Activated gamma-delta T cell treated with Interleukin-2 at 50 U/mL for 16 hours (primary cell): ENCODE measurements at places on chromosomes 1 and 21.

DNA sequence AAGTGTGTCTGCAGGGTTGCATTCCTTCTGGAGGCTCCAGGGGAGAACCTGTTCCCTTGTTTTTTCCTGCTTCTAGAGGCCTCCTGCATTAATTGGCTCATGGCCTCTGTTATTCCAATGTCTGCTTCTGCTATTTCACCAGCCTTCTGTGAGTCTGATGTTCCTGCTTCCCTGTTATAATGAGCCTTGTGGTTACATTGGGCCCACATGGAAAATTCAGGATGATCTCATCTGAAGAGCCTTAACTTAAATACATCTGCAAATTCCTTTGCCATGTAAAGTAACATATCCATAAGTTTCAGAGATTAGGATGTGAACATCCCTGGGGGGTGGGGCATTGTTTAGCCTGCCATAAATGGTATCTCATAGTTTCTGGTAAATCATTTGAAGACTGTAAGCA, 181.1 kb downstream of the RWDD3 start:
- DNase-seq = no peak

DNA sequence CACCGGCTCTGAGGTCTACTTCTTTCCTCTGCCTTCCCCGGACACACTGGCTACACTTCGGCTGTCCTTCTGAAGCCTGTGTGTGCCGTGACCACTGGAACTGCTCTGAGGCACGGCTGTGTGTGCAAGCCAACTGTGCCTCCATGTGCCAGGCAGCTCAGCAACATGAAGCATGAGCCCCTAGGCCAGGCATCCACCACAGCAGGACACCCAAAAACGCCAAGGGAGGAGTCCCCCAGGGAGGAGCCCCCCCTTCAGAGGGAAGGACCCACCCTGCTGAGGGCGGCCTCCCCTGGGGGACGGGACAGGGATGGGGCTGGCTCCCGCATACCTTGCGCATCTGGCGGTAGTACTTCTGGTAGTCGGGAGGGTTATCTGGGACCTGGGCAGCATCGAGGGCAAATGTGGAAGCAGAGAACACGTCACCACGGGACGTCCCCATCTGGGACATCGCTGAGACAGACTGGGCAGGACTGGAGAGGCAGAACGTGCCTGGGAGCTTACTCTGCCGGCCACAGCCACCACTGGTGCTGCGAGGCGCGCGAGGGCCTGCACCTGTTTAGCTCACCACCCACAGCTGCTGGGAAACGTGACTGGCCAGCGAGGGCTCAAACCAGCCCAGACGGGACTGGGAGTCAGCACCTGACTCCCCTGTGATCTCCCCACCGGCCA, 20.5 kb downstream of the LSS start:
- DNase-seq = no peak

GRCh38 chr1:36062315-36062714, 21.6 kb upstream of the TEKT2 start:
- no peak for DNase-seq

DNA sequence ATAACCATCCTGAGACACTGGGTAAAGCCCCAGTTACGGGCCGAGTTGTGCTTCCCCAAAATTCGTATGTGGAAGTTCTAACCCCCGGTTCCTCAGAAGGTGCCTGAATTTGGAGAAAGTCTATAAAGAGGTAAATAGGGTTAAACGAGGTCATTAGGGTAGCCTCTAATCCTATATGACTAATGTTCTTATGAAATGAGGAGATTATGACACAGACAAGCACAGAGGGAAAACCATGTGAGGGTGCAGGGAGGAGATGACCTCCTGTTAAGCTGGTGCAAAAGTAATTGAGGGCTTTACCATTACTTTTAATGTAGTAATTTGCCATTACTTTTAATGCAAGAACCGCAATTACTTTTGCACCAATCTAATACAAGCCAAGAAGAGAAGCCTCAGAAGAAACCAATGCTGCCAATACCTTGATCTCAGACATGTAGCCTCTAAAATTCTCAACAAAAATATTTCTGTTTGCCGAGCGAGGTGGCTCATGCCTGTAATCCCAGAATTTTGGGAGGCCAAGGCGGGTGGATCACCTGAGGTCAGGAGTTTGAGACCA, 260.8 kb downstream of the GPATCH2 start:
- DNase-seq = no peak

DNA sequence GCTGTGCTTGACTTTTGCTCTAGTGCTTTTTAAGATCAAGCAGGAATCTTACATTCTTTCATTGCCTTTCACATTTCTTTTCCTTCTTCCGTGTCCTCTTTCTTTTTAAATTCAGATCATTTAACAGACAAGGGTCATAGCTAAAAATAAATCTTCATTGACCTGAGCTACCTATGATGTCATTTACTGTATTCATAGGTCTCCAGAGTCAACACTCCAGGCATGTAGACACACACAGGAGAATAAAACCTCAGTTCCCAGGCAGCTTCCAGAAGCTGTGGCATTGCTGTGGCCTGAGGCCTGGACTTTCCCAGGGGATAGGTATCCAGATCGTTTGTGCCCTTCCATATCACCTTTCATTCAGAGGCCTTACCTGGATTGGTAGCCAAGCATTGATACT, 38.5 kb upstream of the ENAH start:
- no peak for DNase-seq

DNA sequence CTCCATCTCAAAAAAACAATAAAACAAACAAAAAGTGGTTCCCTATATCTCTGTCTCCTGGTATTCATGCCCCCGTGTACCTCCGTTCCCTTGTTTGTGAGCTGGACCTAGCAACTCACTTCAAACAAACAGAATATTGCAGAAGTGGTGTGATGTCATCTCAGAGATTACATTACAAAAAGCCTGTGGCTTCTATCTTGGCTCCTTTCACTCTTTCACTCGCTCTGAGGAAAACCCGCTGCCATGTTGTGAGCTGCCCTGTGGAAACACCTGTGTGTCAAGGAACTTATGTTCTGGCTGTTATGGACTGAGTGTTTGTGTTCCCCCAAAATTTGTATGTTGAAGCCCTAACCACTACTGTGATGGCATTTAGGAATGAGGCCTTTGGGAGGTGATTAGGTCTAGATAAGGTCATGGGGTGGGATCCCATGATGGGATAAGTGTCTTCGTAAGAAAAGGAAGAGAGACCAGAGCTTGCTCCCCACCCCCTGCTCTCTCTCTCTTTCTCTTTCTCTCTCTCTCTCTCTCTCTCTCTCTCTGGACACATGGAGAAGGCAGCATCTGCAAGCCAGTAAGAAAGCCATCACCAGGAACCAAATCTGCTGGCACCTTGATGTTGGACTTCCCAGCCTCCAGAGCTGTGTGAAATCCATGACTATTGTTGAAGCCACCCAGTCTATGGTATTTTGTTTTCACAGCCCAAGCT, 7.4 kb upstream of the HYI start:
- DNase-seq = no peak

DNA sequence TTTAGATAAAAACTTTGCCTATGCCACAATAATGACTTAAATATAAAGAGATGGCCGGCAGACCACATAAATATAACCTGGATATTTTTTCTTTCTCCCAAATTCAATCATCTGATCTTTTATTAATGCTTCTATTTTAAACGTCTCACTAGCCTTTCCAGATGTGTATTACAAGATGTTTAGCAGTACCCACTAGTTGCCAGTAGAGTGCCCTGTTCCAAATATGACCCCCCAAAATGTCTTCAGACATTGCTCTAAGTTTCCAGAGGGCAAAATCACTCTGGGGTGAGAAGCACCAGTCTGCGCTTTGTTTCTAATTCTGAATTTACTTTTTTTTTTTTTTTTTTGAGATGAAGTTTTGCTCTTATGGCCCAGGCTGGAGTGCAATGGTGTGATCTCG, 268.1 kb downstream of the GRIK1 start:
- no peak for DNase-seq

GRCh38 chr1:54968551-54968950, 11.9 kb upstream of the TMEM61 start:
- DNase-seq = no peak
